Daoy (cell line): ENCODE measurements at places on chromosomes 1 and 21. TPM values are rescaled to one million over a fixed set of nuclear protein-coding genes. Genes with fewer than 3 reads are reported as not detected.

- DNase-seq = no peak
These were observed 182.0 kb upstream of the RUNX1 start for GRCh38 chr21:35231090-35231489.

GRCh38 chr1:163056831-163057230 lies 12.3 kb upstream of the RGS4 start:
- no peak for DNase-seq

DNA sequence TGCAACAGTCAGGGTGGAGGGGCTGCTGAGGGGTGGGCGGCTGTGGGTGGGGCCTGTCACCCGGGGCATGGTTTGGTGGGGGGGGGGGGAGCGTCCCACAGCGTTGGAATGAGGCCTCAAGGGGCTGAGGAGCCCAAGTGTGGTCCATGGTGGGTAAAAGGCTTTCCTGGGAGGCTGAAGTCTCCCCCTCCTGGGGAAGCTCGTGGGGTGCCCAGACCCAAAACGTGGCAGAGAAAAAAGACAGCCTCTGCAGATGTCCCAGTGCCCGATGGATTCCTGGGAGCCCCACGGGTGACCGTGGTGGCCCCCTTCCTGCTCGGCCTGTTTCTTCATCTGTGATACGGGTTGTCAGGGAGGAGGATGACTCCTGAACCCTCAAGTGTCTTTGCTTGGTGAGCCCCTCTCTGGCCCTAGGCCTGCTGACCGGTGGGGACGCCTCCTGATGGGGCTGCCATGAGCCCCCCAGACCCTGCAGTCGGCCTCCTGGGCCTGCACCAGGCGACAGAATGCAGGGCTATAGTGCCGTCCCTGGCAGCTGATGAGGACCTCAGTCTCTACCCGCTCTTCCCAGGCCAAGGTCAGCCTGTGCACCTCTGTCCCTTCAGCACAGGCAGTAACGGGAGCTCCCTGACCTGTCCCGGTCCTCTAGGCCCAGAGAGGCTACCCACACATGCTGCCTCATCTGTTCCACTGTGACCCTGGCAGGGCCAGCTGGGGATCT lies 1.1 kb downstream of the OBSCN start:
- no peak for DNase-seq

DNA sequence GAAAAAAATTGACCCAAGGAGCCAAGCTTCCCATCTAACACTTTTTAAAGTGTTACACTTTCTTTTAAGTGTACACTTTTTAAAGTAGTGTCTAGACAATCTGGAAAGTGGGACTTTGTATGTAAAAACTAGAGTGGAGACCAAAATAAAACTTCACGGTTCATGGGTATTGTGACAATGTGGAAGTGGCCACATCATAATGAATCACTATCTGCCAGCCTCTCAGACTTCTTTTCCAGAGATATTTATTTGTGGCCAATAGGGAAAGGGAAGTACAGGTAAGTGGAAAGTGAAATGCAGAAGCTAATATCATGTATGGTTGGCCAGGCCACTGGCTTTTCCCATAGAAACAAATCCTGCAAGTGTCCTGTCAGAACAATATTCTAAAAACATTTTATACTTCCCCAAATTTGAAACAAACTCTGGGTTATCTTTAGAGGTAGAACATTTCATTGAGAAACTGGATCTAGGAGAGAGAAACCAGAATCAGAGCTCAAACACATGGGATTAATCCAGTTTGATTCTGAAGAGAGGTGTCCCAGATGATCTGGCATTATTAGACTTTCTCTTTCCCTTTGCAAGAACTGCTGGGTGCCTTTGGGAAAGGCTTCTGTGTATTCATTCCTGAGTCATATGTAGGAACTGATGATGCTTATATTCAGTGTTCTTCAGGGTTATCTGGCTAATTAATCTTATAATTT lies 2.0 kb downstream of the TNFSF18 start:
- DNase-seq = peak; percentile 43

GRCh38 chr1:167510881-167511280 lies 7.4 kb downstream of the CD247 start:
- no peak for DNase-seq

DNA sequence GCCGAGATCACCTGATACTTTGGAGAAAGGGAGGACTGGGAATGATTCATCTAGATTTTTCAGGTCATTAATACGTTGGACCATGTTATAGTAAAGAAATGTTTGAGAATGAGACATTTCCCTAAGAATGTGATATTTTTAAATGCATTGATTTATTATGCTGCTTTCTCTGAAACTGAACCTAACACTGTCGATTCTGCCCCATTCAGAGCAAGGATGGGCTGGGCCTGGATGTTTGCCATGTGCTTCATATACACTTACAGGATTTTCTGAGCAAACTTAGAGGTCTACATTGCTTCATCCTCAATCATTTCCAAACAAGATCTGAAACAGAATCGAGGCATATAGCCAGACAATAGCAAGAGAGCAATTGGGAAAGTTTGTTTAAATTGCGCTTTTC lies 183.3 kb downstream of the CRB1 start:
- no peak for DNase-seq

The ALPL gene
- 1.4 and 2.7 TPM in 2 replicates for total RNA-seq

The CCDC185 gene
- total RNA-seq = 0.06 and 0.11 TPM in 2 replicates
